ENCODE measurements at places on chromosomes 7 and 10. TPM values are rescaled to one million over a fixed set of nuclear protein-coding genes. Genes with fewer than 3 reads are reported as not detected.

- H3K27ac ChIP-seq: peak overlapping the region; percentile 36
- no peak for DNase-seq
- H3K4me1 ChIP-seq: no peaks in the 10 kb centered on the region
- no peaks in the 10 kb centered on the region for H3K36me3 ChIP-seq
- no peak overlapping the region for H3K4me3 ChIP-seq
Observed at GRCh38 chr7:47669901-47670384, 88.0 kb upstream of the TNS3 start.

DNA sequence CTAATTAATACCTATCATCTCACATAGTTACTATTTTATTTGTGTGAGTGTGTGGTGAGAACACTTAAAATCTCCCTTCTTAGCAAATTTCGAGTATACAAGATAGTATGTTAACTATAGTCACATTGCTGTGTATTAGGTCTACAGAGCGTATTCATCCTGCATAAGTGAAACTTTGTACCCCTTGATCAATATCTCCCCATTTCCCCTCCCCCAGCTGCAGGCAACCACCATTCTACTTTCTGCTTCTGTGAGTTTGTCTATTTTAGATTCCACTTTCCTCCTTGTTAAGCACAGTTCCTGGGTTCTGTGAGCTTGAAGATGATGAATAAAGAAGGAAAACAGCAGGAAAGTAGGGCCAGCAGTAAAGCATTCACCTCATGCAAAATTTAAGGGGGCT is 42.4 kb downstream of the MRPS33 start:
- H3K27ac ChIP-seq: no peak overlapping the region
- H3K4me3 ChIP-seq: no peak overlapping the region

Gene ANXA8
- not detected for total RNA-seq

DNA sequence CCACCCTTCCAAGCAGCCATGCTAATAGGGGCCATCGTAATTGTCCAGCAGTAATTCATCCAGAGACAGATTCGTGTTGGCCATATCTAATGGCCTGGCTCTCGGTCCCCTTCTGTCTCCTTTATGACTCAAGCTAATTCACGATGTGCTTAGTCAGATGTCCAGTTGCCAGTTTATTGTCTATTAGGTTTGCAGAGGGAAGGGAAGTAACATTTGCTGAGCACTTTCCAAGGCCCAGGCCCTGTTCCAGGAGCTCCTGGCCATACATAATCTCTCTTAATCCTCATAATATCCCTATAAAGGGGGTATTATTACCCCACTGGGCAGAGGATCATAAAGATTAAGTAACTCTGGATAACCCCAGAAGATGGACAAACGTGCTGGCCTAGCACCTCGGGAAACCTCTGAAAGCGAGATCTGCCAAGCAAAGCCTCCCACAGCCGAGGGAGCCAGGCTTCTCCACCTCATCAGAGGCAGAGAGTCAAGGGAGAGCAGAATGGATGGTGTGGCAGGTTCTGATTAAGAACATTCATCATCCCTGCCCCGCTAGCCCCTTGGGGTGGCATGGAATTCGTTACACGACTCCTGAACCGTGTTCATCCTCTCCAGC is 153.7 kb downstream of the PLXNA4 start:
- no peak overlapping the region for H3K27ac ChIP-seq
- H3K27me3 ChIP-seq: no peaks in the 10 kb centered on the region
- DNase-seq: no peak
- no peaks in the 10 kb centered on the region for H3K36me3 ChIP-seq
- no peak overlapping the region for H3K4me3 ChIP-seq
- H3K4me1 ChIP-seq: peaks cover 73% of the 10 kb centered on the region

- H3K36me3 ChIP-seq: peaks cover 28% of the 10 kb centered on the region
- no peaks in the 10 kb centered on the region for H3K27me3 ChIP-seq
- no peak for DNase-seq
- H3K4me3 ChIP-seq: no peak overlapping the region
- peaks cover 4% of the 10 kb centered on the region for H3K4me1 ChIP-seq
- H3K27ac ChIP-seq: no peak overlapping the region
Observed at GRCh38 chr10:121880895-121881294, 46.9 kb downstream of the ATE1 start.

DNA sequence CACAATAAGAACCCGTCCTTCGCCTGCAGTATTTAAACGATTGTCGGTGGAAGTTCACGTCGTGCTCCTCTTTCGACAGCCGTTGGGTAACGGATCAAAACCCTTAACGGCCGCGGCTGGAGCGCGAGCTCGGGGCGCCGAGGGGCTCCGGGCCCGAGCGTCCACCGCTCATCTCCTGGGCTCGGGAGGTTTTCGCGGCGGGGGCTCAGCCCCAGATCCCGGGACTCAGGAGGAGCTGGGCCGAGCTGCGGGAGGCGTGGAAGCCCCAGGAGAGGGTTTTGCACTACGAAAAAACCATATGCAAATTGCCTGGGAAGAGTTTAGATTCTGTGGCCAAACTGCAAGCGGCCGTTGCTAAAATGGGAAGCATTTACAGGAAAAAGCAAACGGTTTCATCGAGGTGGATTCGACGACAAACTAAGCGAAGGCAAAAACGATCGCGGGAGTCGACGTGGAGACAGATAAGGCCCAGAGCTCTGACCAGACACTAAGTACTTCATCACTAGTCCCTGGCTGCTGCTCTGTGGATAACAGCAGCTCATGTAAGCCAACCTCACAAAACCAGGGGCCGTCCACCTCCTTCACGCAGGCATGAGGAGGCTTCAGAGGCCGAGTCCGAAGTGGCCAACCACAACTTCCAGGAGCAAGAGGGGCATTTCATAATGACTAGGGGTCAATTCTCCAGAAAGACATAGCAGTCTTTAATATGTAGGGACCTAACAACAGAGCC is 129.7 kb downstream of the MARCHF5 start:
- H3K27ac ChIP-seq: peak overlapping the region; percentile 25
- H3K36me3 ChIP-seq: no peaks in the 10 kb centered on the region
- no peak for DNase-seq
- peaks cover 8% of the 10 kb centered on the region for H3K4me1 ChIP-seq
- no peaks in the 10 kb centered on the region for H3K27me3 ChIP-seq
- H3K4me3 ChIP-seq: peak overlapping the region; percentile 66

- H3K27ac ChIP-seq: no peak overlapping the region
- H3K36me3 ChIP-seq: no peaks in the 10 kb centered on the region
- no peak overlapping the region for H3K4me3 ChIP-seq
- no peak for DNase-seq
Observed at GRCh38 chr10:123459371-123460091, 206.6 kb upstream of the GPR26 start.

DNA sequence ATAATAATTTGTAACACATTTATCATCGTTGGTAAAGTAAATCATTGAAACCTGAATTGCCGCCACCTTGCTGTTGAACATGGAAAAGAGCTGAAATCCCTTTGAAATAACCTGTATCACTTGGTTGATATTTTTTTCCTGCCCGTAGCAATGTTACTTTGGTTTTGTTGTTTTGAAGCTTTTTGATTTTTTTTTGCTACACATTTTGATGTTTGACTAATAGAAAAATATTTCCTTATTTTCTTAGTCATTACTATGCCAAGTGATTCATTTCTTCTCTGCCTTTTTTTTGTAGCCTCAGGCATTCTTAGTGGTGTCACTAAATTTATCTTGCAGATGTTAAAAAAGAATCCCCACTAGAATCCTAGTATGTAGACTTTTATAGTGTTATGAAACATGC is 235.1 kb upstream of the MEOX2 start:
- no peak for DNase-seq
- no peak overlapping the region for H3K27ac ChIP-seq
- H3K27me3 ChIP-seq: no peaks in the 10 kb centered on the region
- no peaks in the 10 kb centered on the region for H3K4me1 ChIP-seq
- no peaks in the 10 kb centered on the region for H3K36me3 ChIP-seq

GRCh38 chr10:75592791-75593643 is 161.6 kb downstream of the LRMDA start:
- peak overlapping the region; percentile 60 for H3K4me3 ChIP-seq
- no peaks in the 10 kb centered on the region for H3K36me3 ChIP-seq
- peak overlapping the region; percentile 67 for H3K27ac ChIP-seq
- no peak for DNase-seq
- peaks cover 3% of the 10 kb centered on the region for H3K4me1 ChIP-seq

DNA sequence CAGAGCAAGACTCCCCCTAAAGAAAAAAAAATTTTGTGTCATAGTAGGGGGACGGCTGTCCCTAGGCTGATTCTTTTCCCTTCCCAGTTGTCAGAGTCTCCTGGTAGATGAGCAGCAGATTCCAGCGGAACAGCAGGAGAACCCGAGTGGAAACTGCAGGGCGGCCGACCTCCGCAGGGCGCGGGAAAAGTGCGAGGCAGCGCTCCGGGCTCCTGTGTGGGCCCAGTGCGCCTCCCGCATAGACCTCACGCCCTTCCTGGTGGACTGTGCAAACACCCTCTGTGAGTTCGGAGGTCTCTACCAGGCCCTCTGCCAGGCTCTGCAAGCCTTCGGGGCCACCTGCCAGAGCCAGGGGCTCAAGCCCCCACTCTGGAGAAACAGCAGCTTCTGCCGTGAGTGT is 46.0 kb downstream of the ZAN start:
- DNase-seq: no peak
- H3K27ac ChIP-seq: no peak overlapping the region
- no peaks in the 10 kb centered on the region for H3K4me1 ChIP-seq
- H3K4me3 ChIP-seq: no peak overlapping the region
- no peaks in the 10 kb centered on the region for H3K36me3 ChIP-seq

Gene TRIM4
- total RNA-seq: 7.1 TPM

Gene ANKRD30A
- not detected for total RNA-seq

DNA sequence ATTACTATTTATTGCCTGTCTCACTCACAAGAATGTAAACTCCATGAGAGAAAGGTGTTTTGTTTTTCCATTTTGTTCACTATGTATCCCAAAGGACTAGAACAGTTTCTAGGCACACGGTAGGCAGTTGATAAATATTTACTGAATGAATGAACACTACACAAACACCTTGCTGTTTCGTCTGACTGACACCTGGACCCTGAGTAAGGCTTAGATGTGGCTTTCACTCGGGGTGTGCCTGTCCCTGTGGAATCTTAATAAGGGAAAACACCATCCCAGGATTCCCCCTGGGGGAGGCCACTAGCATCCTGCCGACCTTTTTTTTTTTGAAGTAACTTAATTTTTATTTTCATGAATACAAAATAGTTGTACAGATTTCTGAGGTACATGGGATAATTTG is 66.6 kb upstream of the STEAP1B start:
- no peak overlapping the region for H3K4me3 ChIP-seq
- peaks cover 47% of the 10 kb centered on the region for H3K4me1 ChIP-seq
- H3K27ac ChIP-seq: no peak overlapping the region
- H3K36me3 ChIP-seq: peaks cover 4% of the 10 kb centered on the region
- H3K27me3 ChIP-seq: no peaks in the 10 kb centered on the region

- no peaks in the 10 kb centered on the region for H3K27me3 ChIP-seq
- no peak overlapping the region for H3K27ac ChIP-seq
- H3K36me3 ChIP-seq: no peaks in the 10 kb centered on the region
- H3K4me1 ChIP-seq: peaks cover 42% of the 10 kb centered on the region
- H3K4me3 ChIP-seq: no peak overlapping the region
- DNase-seq: no peak
Observed at GRCh38 chr10:103042908-103043307, 124.8 kb downstream of the CNNM2 start.

Gene VIM
- 375 TPM for total RNA-seq

DNA sequence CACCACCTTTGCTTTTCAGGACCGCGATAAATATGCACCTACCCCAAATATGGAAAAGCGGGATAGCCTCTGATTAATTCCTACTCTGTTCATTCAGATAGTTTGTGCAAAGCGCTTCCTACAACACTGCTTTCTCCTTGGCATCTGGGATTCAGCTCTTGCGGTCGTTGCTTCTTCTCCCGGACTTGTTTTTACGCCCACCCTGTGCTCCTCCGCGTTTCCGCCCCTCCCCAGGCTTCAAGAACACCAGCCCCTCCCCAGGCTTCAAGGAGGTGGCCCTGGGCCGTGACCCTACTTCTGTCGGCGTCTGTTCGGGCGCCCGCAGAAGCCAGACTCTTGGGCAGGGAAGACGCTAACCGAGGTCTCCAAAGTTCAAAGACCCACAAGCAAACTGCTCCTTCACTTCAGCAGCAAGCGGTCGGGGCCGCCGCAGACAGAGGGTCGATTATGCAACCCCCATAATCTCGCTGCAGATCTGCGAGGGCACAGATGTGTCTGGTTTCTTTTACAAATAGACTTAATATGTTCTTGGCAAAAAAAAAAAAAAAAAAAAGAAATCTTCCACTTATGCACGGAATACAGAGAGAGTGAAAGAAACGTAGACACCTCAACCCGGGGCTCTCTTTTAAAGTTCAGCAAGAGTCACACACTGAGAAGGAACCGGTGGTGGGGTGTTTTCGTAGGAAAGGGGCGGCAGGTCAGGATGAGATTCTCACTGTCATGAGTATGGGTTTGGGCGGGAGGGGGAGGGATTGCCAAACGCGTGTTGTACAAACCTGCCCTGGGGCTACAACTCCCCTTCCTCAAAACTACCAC is 1.9 kb downstream of the DLX5 start:
- no peaks in the 10 kb centered on the region for H3K36me3 ChIP-seq
- H3K4me1 ChIP-seq: peaks cover 73% of the 10 kb centered on the region
- DNase-seq: no peak
- H3K4me3 ChIP-seq: no peak overlapping the region
- no peak overlapping the region for H3K27ac ChIP-seq

- H3K27me3 ChIP-seq: no peaks in the 10 kb centered on the region
- peaks cover 52% of the 10 kb centered on the region for H3K4me1 ChIP-seq
- DNase-seq: no peak
- peak overlapping the region; percentile 97 for H3K27ac ChIP-seq
Observed at GRCh38 chr10:112447620-112447928, 559 bp downstream of the VTI1A start.

DNA sequence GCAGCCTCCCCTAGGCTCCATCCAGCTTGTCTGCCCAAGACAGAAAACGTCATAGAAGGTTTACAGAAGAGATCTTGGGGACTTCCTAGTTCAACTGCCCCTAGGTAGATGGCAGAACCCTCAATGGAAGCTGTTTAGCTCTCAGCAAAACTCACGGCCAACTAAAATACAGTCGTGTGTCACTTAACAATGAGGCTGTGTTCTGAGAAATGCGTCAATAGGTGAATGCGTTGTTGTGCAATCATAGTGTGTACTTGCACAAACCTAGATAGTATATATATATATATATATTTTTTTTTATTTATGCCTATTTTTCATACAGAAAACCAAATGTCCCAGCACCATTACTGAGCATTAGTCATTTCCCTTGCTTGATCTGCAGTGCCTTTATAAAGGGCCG is 100.4 kb upstream of the SH2B2 start:
- H3K27ac ChIP-seq: no peak overlapping the region
- peaks cover 20% of the 10 kb centered on the region for H3K4me1 ChIP-seq
- no peak for DNase-seq
- H3K27me3 ChIP-seq: no peaks in the 10 kb centered on the region

All from left ventricle myocardium inferior (tissue), 1 donor.